ENCODE measurements at places on chromosomes 5 and 9.

DNA sequence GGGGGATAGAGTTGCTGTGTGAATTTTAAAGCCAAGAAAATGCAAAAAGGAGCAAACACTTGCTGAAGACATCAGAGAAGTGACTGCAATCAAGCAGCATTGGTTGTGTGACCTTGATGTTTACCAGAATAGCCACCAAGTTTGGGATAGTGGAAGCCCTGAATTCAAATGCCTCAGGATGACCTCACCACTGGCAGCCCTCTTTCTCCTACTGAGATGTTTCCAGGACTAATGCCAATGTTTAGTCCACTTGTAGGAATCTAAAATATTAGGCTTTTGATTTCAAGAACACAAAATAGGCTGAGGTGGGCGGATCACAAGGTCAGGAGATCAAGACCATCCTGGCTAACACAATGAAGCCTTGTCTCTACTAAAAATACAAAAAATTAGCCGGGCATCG lies 112.2 kb upstream of the NUDT12 start:
- no peak for DNase-seq

DNA sequence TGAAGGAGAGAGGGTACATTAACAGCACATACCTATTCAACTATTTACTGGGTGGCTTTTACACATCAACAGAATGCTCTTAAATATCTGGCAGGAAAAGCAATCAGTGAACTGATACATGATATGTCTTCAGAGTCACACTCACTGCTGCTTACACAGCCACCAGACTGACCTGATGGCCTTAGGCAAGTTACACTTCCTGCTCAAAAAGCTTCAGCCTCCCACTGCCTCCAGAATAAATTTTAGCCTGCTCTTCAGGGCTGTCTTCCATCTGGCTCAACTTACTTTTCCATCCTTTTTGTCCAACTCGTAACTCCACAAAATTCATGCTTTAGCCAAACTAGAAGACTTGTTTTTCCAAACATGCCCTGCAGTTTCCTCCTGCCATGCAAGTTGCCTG lies 10.7 kb downstream of the LOX start:
- no peak for DNase-seq

GRCh38 chr5:158413122-158413680 lies 554.3 kb upstream of the CLINT1 start:
- DNase-seq, result no peak

GRCh38 chr5:132389585-132390286 lies 20.2 kb downstream of the SLC22A5 start:
- DNase-seq, result no peak

- no peak for DNase-seq
Observed at GRCh38 chr5:104186100-104186499, 623.5 kb upstream of the NUDT12 start.

GRCh38 chr5:159071382-159071781 lies 28.3 kb downstream of the EBF1 start:
- no peak for DNase-seq

DNA sequence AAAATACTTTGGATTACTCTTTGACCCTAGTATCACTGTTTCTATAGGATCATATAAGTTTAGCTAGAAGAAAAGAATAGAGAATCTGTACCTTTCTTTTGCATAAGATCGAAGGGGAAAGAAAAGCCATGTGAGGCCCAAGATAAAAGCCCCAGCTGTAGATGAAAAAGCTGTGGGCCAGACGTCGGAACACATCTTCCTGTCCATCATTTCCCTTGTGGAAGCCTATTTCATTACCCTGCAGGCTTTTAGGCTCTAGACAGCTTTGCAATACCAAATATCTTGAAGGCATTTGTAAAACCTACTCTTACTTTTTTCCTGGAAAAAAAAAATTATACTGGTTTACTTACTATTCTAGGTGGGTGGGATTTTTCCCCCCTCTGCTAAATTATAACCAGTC lies 10.0 kb downstream of the PALM2AKAP2 start:
- DNase-seq, result no peak

DNA sequence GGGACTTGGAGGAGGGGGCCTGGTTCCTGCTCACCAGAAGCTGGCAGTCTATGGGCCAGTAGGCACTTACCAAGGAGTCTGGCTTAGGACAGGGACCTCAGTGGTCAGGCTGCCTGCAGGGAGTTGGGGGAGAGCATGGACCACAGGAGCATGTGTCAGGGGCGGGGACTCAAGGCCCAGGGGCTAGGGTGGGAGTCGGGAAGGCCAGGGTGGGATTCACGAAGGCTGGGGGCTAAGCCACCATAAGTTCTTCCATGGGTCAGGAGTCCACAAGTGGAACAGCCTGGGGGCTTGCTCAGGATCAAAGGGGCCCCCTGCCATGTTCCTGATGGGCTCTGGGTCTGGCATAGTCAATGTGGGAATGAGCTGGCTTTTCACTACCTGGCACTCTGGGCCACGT lies 11.5 kb upstream of the SLC25A48 start:
- DNase-seq, result no peak

DNA sequence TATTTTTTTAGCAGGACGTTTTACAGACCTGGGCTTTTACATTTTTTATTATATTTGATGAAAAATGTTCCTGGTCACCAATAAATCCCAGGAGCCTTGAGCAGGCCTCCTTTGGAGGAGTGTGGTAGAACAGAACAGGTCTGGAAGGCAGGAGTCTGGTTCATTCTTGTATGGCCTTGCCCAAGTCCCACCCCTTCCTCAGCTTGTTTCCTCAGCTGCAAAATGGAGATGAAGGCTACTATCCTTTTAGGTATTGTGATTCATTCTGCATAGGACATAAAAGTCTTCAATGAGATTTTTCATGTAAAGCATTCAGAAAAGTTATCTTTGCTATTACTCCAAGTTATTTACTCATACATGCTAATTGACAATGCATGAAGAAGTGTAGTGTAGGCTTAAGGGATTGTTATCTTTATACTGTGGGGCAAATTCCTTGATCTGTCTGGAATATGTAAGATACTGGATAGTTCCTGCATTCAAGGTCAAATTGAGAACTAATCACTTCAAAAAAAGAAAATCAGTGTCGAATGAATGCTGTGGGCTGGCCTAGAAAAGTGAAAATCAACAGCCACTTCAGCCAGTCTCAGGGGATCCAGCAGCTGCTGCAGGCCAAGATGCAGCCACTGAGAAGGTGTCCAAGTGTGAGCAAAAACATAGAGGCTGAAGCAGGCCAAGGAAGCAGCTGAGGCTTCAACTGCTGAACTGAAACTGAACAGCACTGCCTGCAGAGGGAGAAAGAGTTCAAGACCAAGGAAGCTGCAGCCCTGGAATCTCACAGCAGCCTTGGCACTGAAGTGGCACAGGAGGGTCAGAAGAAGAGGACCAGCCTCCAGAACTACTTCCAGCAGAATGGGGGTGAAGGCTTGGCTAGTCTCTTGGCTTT lies 15.5 kb upstream of the SLC36A3 start:
- no peak for DNase-seq

GRCh38 chr9:22103685-22104575 lies 94.8 kb upstream of the CDKN2B start:
- no peak for DNase-seq

- DNase-seq, result no peak
Observed at GRCh38 chr9:22240619-22241018, 206.0 kb upstream of the DMRTA1 start.

DNA sequence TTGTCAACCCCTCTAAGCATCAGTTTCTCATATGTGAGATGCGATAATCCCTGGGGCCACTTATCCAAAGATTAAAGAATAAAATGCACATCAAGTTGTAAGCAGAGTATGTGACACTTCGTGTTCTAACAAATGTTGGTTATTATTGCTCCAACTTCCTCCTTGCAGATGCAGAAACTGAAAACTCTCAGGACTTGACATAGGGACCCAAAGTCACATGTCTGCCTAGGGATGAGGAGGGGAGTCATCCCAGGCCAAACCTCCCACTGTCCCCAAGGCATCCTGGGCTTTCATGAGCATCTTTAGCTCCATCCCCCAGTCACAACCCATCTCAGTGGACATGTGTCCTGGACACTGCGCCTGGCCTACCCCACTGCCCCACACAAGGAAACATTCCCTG lies 27.5 kb upstream of the SYK start:
- DNase-seq, result no peak

DNA sequence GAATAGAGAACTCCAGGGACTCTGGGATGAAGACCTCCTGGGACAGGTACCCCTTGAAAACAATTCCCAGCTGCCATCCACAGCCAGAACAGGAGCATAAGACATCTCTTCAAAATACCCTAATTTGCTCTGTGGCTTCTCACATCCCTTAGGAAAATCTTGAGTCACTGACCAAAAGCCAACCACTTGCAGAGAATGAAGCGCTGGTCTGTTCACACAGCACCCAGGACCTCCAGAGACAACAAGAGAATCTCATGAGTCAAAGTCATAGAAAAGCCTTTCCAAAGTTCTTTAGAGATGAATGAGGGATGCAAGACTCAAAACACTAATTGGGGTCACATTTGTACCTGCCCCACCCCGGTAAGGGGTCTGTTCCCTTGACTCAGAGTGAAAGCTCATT lies 210.6 kb downstream of the SEMA5A start:
- DNase-seq, result no peak

DNA sequence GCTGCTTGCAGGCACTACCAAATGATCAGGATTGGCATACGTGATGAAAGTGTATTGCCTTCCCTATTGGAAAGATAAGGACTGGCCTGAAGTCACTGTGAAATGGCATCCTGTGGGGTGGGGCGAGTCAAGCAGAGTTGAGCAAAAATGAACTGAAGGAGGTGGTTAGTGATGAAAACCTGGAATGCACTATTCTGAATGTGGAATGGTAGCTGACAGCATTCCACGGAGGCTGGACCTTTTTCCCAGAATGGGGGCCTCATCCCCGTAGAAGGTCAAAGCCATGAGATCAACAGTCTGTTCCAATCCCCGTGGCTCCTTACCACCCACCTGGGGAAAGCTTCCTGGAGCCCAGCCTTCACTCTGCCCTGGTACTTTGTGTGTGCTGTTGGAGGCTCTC lies 37.7 kb downstream of the ASS1 start:
- DNase-seq, result no peak

DNA sequence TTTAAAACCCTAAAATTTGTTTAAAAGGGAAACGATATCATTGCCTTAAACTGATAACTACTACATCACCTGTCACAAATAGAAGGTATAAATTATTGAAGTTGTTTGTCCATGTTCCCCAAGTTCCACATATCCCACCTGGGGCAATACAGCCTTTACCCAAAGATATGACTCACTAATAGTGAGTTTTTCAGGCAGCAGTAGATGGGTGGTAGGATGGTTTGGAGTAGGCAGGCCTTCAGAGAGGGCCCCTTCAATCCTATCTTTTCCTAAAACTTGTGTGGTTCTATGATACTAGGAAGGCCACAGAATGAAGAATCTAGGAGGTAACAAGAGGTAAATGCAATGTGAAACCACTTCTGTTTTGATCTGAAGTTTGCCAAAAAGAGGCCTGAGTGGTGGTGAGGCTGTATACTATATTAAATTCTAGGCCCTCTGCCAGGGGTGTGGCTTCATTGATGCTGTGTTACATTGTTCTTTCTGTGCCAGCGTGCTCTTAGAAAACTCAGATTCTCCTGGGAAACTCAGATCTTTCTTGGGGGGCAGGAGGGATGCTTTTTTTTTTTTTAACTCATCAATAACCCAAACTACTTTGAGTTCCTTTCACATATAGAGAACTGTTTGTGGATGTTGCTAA lies 7.2 kb downstream of the CYSTM1 start:
- DNase-seq, result no peak

DNA sequence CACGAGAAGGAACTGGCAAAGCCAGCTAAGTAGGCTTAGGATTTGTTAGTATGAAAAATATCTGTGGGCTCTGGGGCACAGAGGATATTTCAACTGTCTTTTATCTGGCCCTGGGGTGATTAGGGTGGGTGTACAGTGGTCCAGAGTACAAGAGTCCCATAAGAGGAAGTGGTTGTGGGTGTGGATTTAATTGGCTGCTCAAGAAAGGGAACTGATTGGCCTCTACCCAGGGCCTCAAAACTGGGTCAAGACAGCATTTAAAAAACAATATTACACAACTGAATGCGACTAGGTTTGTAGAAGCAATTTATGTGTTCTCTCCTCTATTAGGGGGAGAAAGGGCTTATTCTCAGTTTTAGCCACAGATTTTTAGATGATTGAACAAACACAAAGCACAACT lies 1353.4 kb upstream of the WWC1 start:
- DNase-seq, result no peak

DNA sequence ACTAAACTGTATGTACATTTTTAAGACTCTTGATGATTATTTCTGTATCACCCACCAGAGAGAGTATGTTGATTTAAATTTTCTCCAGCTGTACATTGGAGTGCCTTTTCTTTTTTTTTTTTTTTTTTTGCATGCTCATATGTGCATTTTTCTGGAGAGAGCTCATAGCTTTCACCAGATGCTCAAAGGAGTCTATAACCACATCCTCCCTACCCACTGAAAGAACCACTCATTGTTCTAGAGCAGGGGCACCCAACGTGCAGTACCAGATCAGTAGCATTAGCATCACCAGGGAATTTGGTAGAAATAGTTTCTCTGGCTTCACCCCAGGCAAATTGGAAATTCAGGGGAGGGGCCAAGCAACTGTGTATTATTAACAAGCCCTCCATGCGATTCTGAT lies 53.9 kb upstream of the TMEM171 start:
- DNase-seq, result no peak

- DNase-seq, result no peak
Observed at GRCh38 chr9:111944241-111944866, 47.7 kb downstream of the UGCG start.
